ENCODE measurements at places on chromosomes 4 and X. TPM values are rescaled to one million over a fixed set of nuclear protein-coding genes. Genes with fewer than 3 reads are reported as not detected.

Gene KLHL4
- 2.1 TPM for total RNA-seq

Gene ZGRF1
- total RNA-seq = 3.6 TPM

Gene EMCN
- total RNA-seq = 48.1 TPM

Gene F8A3
- total RNA-seq = 8.2 TPM

Gene AKAP4
- not detected for total RNA-seq

Gene PTTG2
- 1.0 TPM for total RNA-seq

Gene TMEM144
- total RNA-seq = 9.8 TPM

Gene SCML2
- 1.4 TPM for total RNA-seq

Gene TLR6
- total RNA-seq = 6.1 TPM

Gene PYURF
- total RNA-seq = 63.0 TPM

Gene CFAP47
- 1.4 TPM for total RNA-seq

DNA sequence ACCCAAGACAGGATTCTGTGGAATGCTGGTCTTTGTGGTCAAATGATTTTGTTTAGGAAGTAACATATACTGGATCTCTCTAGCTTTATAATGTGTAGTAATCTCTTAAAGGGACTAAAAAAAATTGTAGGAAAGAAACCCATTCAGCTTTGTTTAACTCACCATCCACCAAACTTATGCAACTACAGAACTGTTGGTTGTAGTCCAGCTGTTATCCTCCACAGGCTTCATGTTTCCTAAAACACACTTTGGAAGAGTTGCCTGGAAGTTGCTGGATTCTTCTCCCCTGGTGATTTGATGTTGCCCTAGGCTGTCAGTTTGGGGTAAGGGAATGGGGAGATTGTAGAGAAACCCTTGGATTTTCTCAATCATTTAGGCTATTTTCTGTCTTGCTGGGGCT lies 89.3 kb downstream of the RLIM start:
- H3K27ac ChIP-seq = no peak overlapping the region
- H3K4me3 ChIP-seq = no peak overlapping the region
- no peak for DNase-seq
- no peaks in the 10 kb centered on the region for H3K4me1 ChIP-seq

- H3K36me3 ChIP-seq = no peaks in the 10 kb centered on the region
- DNase-seq = no peak
- no peaks in the 10 kb centered on the region for H3K27me3 ChIP-seq
- no peak overlapping the region for H3K27ac ChIP-seq
- peak overlapping the region; percentile 55 for H3K4me3 ChIP-seq
- no peaks in the 10 kb centered on the region for H3K4me1 ChIP-seq
These were observed 122.8 kb downstream of the RBMX2 start for GRCh38 chrX:130524476-130525194.

DNA sequence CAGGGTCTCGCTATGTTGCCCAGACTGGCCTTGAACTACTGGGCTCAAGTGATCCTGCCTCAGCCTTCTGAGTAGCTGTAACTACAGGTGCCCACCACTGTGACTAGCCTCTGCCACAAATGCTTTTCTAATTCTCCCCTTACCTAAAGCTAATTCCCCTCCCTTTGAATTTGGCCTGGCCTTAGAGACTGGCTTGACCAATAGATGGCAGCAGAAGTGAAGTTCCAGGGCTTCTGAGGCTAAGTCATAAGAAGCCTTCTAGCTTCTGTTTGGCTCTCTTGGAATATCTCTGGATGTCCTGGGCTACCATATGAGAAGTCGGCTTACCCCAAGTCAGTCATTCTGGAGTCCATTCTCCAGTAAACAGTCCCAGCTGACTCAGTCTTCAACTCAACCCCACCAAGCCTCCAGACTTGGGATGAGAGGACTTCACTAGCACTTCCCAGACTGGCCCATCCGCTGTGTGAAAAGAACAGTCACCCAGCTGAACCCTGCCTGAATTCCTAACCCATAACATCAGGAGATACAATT lies 61.0 kb downstream of the HPRT1 start:
- peak; percentile 78 for DNase-seq
- H3K4me3 ChIP-seq = no peak overlapping the region
- no peak overlapping the region for H3K27ac ChIP-seq
- H3K27me3 ChIP-seq = no peaks in the 10 kb centered on the region
- no peaks in the 10 kb centered on the region for H3K36me3 ChIP-seq

DNA sequence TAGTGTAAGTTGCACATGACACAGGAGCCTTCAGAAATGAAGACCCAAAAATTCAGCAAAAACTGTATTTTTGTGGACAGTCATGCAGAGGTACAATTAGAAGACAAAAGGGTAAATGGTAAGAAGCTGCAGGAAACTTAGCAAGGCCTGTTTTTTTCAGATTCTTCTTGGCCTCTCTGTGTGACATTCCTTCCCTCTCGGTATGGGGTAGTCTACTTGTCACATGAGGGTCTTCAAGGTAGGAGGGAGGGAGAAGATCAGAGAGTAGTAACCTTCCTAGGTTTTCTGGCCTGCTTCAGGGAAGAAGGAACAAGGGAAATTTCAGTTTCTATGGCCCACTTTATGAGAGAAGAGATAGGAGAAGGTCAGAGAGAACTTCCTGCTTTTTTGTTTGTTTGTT lies 230.4 kb upstream of the PPP1R2C start:
- no peak overlapping the region for H3K4me3 ChIP-seq
- no peaks in the 10 kb centered on the region for H3K4me1 ChIP-seq
- H3K27ac ChIP-seq = no peak overlapping the region
- no peaks in the 10 kb centered on the region for H3K27me3 ChIP-seq
- H3K36me3 ChIP-seq = no peaks in the 10 kb centered on the region

DNA sequence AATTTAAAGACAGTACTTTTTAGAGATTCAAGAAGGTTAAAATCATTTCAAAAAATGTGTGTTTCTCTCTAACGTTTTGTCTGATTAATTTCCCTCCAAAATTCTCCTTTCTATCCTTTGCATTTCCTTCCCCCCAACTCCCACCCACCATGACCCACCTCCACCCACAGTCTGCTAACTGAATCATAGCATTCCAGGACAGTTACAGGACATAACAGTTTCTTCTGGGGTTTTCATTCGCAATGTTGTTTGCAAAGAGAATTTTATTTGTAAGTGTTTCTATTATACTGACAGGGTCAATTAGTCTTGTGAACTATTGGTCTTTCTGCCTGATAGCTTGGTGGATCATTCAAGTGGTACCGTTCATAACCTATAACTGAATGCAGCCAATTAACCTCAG lies 53.7 kb downstream of the ANAPC10 start:
- no peaks in the 10 kb centered on the region for H3K36me3 ChIP-seq
- no peak overlapping the region for H3K4me3 ChIP-seq
- H3K4me1 ChIP-seq = no peaks in the 10 kb centered on the region
- H3K27ac ChIP-seq = no peak overlapping the region

- no peaks in the 10 kb centered on the region for H3K27me3 ChIP-seq
- no peak for DNase-seq
- H3K27ac ChIP-seq = no peak overlapping the region
- H3K4me1 ChIP-seq = peaks cover 5% of the 10 kb centered on the region
- no peak overlapping the region for H3K4me3 ChIP-seq
These were observed 147.1 kb downstream of the CPEB2 start for GRCh38 chr4:15149234-15149838.

- DNase-seq = no peak
- H3K36me3 ChIP-seq = no peaks in the 10 kb centered on the region
- H3K27ac ChIP-seq = no peak overlapping the region
These were observed 130.5 kb downstream of the CPEB2 start for GRCh38 chr4:15132739-15133138.

DNA sequence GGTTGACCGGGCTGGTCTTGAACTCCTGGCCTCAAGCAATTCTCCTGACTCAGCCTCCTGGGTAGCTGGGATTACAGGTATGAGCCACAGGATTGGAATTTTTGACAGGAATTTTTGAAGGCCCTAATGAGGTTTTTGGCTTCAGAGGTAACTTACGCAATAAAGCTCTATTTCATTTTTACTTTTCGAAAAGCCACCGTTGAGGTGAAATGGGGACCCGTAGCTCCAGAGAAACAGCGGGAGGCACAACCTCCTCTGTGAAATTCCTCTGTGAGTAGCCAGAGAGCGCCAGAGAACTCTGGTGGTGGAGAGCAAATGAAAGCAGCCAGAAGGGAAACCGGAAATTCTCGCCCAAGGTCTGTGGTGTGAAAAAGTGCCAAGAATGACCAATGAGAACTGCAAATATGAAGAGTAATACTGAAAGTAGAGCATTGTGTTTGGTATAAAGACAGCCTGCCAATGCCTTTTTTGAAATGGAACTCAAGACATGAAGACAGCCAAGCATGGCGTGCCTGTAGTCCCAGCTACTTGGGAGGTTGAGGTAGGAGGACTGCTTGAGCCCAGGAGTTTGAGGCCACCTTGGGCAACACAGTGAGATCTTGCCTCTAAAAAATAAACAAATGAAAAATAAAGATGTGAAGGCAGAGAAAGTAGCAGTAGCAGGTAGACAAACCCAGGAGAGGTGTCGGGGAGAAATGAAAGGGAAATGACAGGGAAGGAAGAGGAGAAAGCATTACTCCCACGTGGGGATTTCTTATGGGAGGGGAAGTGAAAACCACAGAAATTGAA lies 33.0 kb upstream of the TMEM131L start:
- no peak overlapping the region for H3K4me3 ChIP-seq
- peak overlapping the region; percentile 33 for H3K27ac ChIP-seq
- no peaks in the 10 kb centered on the region for H3K27me3 ChIP-seq
- H3K4me1 ChIP-seq = no peaks in the 10 kb centered on the region
- H3K36me3 ChIP-seq = no peaks in the 10 kb centered on the region
- no peak for DNase-seq

DNA sequence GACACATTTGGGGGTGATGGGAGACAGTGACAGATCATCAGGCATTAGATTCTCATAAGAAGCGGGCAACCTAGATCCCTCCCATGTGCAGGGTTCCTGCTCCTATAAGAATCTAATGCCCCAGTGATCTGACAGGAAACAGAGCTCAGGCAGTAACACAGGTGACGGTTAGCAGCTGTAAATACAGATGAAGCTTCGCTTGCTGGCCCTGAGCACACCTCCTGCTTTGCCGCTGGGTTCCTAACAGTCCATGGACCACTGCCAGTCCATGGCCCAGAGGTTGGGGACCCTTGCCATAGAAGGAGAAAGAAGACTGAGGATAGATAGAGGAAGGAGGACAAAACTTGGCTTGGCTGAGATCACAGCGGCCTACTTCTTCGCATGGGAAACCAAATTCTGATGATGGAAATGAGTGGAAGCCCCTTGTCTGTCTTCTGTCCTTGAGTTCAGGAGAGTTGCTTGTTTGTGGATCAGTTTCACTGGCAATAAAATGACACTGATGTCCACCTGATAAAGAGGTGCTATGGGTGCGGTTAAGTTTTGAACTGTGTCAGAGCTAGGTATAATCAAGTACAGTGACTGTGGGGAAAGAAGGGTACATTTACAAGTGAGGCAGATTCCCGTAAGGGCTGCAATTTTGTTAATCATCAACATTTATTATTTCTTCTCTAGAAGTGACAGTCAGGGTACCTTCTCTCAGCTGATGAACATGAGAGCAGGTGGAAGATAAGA lies 1.7 kb upstream of the TIFA start:
- H3K27me3 ChIP-seq = no peaks in the 10 kb centered on the region
- no peaks in the 10 kb centered on the region for H3K4me1 ChIP-seq
- no peak overlapping the region for H3K4me3 ChIP-seq
- H3K36me3 ChIP-seq = no peaks in the 10 kb centered on the region

- H3K27ac ChIP-seq = no peak overlapping the region
- no peaks in the 10 kb centered on the region for H3K36me3 ChIP-seq
- DNase-seq = no peak
These were observed 241.6 kb downstream of the MGST2 start for GRCh38 chr4:139907001-139907809.

GRCh38 chr4:55183926-55184599 lies 58.7 kb upstream of the KDR start:
- no peak for DNase-seq
- H3K36me3 ChIP-seq = no peaks in the 10 kb centered on the region
- H3K4me1 ChIP-seq = no peaks in the 10 kb centered on the region
- no peak overlapping the region for H3K4me3 ChIP-seq

GRCh38 chrX:18701621-18702361 lies 5.7 kb upstream of the PPEF1 start:
- H3K4me1 ChIP-seq = no peaks in the 10 kb centered on the region
- no peaks in the 10 kb centered on the region for H3K36me3 ChIP-seq
- H3K4me3 ChIP-seq = no peak overlapping the region
- H3K27ac ChIP-seq = no peak overlapping the region

GRCh38 chr4:48193096-48193836 lies 59.2 kb upstream of the TXK start:
- H3K27me3 ChIP-seq = no peaks in the 10 kb centered on the region
- H3K4me1 ChIP-seq = peaks cover 4% of the 10 kb centered on the region
- no peak overlapping the region for H3K27ac ChIP-seq
- no peak for DNase-seq
- no peaks in the 10 kb centered on the region for H3K36me3 ChIP-seq

DNA sequence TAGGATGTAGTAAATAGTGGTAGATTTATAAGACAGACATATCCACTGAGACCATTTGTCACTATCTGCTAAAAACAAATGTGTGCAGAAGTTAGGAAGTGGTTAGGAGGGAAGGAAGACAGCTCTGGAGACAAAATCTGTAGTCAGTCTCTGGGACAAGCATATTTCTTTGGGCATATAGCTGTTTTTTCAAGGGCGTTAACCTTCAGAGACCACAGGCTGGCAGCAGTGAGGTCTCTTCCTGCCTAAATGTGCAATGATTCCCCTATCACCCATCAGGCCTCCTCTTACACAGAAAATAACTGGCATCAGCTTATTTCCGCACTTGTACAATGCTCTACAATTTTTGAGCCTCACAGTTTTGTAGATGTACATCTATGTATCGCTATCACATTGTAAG lies 6.5 kb downstream of the TMEM150C start:
- no peak overlapping the region for H3K27ac ChIP-seq
- no peaks in the 10 kb centered on the region for H3K27me3 ChIP-seq
- no peak overlapping the region for H3K4me3 ChIP-seq
- H3K4me1 ChIP-seq = no peaks in the 10 kb centered on the region

- H3K4me3 ChIP-seq = no peak overlapping the region
- H3K27ac ChIP-seq = no peak overlapping the region
- no peaks in the 10 kb centered on the region for H3K4me1 ChIP-seq
- H3K27me3 ChIP-seq = no peaks in the 10 kb centered on the region
These were observed 25.7 kb downstream of the SLC9B2 start for GRCh38 chr4:103050736-103051436.

GRCh38 chrX:43019021-43019420 lies 241.1 kb upstream of the PPP1R2C start:
- no peak for DNase-seq
- H3K36me3 ChIP-seq = no peaks in the 10 kb centered on the region
- no peaks in the 10 kb centered on the region for H3K4me1 ChIP-seq
- no peaks in the 10 kb centered on the region for H3K27me3 ChIP-seq

- H3K27ac ChIP-seq = no peak overlapping the region
- H3K36me3 ChIP-seq = no peaks in the 10 kb centered on the region
- no peak for DNase-seq
- H3K4me1 ChIP-seq = no peaks in the 10 kb centered on the region
These were observed 301.3 kb downstream of the FBXW7 start for GRCh38 chr4:152234571-152234970.

- H3K4me3 ChIP-seq = no peak overlapping the region
- no peaks in the 10 kb centered on the region for H3K36me3 ChIP-seq
- H3K27me3 ChIP-seq = no peaks in the 10 kb centered on the region
- no peak for DNase-seq
- H3K4me1 ChIP-seq = peaks cover 8% of the 10 kb centered on the region
- H3K27ac ChIP-seq = no peak overlapping the region
These were observed 11.4 kb downstream of the WDFY3 start for GRCh38 chr4:84954982-84955567.

- DNase-seq = no peak
- no peak overlapping the region for H3K4me3 ChIP-seq
- H3K27ac ChIP-seq = no peak overlapping the region
- no peaks in the 10 kb centered on the region for H3K4me1 ChIP-seq
These were observed 81.3 kb downstream of the FAM53A start for GRCh38 chr4:1602655-1603412.

- no peak for DNase-seq
- no peaks in the 10 kb centered on the region for H3K27me3 ChIP-seq
- H3K36me3 ChIP-seq = no peaks in the 10 kb centered on the region
- no peak overlapping the region for H3K27ac ChIP-seq
These were observed 13.1 kb upstream of the MAGEA4 start for GRCh38 chrX:151899622-151900021.

Measured in kidney (tissue), 22 donors.